SK-N-SH (cell line): ENCODE measurements at places on chromosomes 12 and 14. TPM values are rescaled to one million over a fixed set of nuclear protein-coding genes. Genes with fewer than 3 reads are reported as not detected.
A peak's percentile ranks its signal among the peaks of the same experiment; 100 is the strongest.

GRCh38 chr12:92551853-92552397, 150.9 kb upstream of the PLEKHG7 start:
- H3K4me1 ChIP-seq, result peaks cover 12% of the 10 kb centered on the region; the same call in 1 of the 2 replicates
- no peak for DNase-seq
- H3K4me3 ChIP-seq, result no peak overlapping the region
- H3K27ac ChIP-seq, result no peak overlapping the region
- H3K36me3 ChIP-seq, result no peaks in the 10 kb centered on the region

DNA sequence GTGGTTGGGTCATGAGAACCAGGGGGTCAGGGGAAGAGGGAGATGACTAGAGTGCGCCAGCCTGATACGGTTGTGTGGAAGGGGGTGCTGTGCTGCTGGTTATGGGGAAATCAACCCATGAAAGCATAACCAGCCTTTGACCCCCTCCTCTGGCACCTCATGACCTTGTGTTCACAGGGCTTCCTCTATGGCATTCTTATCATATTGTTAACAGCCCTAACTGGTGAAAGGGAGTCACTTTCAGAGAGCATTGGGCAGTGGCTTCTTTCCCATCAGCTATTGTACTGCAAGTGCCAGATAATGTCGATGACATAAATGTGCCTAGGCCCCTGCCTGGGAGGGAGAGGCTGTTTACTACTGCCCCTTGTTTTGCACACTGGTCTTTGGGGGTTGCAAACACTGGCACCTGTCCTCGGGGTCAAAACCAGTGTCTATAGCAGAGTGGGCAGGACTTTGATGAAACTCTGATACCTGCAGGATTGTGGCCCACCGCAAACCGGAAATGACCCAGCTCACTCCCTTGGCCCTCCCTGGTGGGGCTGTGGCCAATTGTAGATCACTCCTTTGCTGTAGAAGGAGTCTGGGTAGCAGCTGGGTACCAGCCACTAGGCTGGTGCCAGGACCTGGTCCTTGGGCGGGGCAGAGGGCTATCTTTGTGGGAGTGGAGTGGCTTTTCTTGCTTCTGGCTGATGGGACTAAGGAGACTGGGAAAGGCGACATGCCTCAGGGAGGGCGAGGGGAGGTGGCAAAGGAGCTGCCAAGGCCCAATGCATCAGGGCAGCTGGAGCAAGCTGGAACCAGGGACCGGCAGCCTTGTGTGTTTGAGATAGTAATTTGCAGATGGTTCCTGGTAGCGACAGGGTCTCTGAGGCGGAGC, 634 bp upstream of the TMEM63C start:
- H3K36me3 ChIP-seq, result no peaks in the 10 kb centered on the region
- H3K4me1 ChIP-seq, result peaks cover 17% of the 10 kb centered on the region; the same call in 1 of the 2 replicates
- H3K4me3 ChIP-seq, result peak overlapping the region; percentile 59; the same call in 1 of the 2 replicates

DNA sequence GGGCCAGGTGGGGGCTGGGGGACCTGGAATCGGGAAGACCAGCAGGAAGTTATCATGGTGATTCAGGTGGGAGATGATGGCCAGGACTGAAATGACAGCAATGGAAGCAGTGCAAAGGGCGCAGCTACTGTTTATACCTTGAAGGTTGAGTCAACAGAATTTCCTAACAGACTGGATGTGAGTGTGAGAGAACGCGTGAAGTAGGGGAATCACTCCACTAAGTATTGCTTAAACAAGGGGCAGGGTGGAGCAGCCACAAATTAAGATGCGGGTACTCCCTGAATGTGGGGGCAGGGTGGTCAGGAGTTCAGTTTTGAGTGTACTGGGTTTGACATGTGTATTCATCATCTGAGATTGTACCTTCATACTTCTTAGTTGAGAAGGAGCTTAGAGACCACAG, 45.1 kb downstream of the MYF5 start:
- no peaks in the 10 kb centered on the region for H3K4me1 ChIP-seq
- H3K36me3 ChIP-seq, result no peaks in the 10 kb centered on the region
- H3K4me3 ChIP-seq, result no peak overlapping the region
- DNase-seq, result no peak
- no peak overlapping the region for H3K27ac ChIP-seq

DNA sequence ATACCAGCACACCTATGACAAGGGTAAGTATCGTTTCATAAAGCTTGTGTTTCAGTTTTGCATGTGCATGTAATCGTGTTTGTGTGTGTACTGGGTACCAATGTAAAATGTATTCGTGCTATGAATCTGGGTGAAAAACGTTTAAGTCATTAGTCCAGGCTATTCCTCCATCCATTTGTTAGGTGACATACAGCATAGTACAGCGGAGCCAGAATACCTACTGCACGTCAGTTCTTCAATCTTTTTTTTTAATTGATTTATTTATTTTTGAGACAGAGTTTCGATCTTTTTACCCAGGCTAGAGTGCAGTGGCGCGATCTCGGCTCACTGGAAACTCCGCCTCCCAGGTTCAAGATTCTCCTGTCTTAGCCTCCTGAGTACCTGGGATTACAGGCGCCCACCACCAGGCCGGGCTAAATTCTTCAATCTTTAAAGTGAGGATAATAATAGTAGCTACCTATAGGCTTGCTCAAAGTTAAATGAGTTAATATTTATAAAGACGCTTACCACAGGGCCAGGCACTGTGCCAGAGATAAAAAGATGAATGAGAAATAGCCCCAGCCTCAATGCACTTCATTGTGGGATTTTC, 661 bp upstream of the RPS26 start:
- no peak for DNase-seq
- peaks cover 30% of the 10 kb centered on the region for H3K36me3 ChIP-seq
- H3K4me3 ChIP-seq, result peak overlapping the region; percentile 62
- H3K4me1 ChIP-seq, result peaks cover 6% of the 10 kb centered on the region
- H3K27ac ChIP-seq, result peak overlapping the region; percentile 85

- H3K4me1 ChIP-seq, result no peaks in the 10 kb centered on the region; the same call in 1 of the 2 replicates
- H3K4me3 ChIP-seq, result no peak overlapping the region
- H3K36me3 ChIP-seq, result no peaks in the 10 kb centered on the region
- H3K27ac ChIP-seq, result no peak overlapping the region
Measured at GRCh38 chr12:74644681-74645080, 107.0 kb downstream of the ATXN7L3B start.

Gene ACOT6
- not detected in 2 replicates for polyA plus RNA-seq

Gene SOAT2
- 0.13 and 0.18 TPM in 2 replicates for polyA plus RNA-seq

DNA sequence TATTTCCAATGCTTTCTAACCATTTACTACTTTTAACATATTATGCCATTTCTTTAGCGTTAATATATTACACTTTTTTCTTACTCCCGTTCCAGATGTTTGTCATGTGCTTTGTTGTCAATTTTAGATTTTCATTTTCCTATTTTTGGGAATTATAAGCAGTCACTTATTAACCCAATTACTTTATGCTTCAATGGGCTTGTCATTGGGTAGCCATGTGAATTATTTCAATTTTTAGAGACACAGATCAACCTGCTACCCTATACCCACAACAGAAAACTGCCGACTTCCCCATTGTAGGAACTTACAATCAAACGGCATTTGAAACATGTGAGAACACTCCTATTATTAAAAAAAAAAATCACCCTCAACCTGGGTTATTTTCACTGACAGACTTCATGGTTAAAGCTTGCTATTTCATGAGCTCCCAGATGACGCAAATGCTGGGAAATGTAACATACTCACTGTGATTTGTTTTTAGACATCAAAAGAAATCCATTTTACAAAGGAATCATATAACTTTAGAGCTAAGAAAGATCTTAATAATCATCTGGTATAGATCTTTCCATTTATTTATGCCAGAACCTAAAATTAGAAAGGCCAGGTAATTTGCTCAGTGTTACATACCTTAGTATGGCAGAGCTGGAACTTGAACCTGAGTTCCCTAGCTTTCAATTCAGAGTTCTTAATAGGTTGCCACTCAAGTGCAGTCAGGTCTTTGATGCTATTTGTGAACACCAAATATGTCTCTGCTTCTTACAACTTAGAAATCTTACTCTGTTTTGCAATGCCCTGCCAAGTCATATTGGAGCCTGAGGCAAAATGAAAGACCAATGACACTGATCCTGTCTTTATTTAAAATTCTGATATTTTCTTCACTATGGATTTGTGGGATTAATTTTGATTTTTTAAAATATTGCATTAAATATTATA, 340.4 kb downstream of the RAD51B start:
- no peak overlapping the region for H3K27ac ChIP-seq
- H3K4me1 ChIP-seq, result peaks cover 10% of the 10 kb centered on the region; the same call in 1 of the 2 replicates
- no peak for DNase-seq

DNA sequence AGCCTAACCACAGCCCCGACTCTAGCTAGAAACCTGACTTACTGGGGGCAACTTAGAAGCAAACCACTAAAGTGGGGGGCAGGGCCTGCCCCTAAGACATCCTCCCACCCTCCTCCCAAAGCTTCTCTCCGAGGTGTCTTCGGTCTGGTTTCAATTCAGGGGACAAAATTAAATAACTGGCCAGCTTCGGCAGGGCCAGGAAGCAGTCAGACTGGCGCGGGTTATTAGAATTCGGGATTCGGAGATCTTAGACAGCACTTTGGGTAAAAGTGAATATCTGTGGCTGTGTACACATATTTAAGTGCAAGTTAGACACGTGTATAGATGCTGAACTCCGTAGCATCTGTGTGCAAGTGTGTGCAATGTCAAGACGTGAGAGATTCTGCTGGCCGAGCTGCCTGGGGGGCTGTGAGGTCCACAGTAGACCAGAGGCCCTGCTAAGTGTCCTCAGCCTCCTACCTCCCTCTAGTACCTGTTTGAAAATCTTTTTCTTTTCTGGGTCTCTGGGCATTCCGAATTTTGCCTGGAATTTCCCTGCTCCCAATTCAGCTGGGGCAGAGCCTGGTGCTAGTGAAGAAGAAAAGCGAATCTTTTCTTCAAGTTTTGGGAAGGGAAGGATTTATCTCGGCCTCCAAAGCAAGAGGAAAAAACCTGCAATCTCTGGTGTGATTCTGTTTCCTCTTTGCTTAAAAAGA, 4.0 kb upstream of the HOXC10 start:
- H3K27me3 ChIP-seq, result peaks cover 93% of the 10 kb centered on the region
- no peak overlapping the region for H3K4me3 ChIP-seq
- H3K27ac ChIP-seq, result no peak overlapping the region
- H3K4me1 ChIP-seq, result no peaks in the 10 kb centered on the region; the same call in 1 of the 2 replicates

Gene ITGA7
- 17.6 and 19.7 TPM in 2 replicates for polyA plus RNA-seq

DNA sequence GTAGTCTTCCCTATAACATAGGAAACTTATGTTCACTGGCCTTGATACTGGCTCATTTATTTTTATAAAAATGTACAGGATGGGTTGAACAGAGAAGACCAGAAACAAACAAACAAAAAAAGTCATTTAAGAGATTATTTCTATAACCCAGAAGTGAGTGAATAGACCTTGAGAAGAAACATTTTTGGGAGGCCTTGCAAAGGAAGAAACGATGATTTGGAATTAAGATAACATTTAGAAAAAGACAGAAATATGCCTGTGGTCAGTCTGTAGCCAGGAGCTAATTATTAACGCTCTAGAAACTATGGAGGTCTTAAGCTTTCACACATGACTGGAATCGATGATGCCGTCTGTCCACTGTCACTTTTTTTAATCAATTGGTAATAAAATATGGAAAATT, 264.0 kb downstream of the EGLN3 start:
- peaks cover 3% of the 10 kb centered on the region for H3K4me1 ChIP-seq
- DNase-seq, result no peak
- H3K27me3 ChIP-seq, result no peaks in the 10 kb centered on the region
- H3K27ac ChIP-seq, result peak overlapping the region; percentile 91

GRCh38 chr14:89484051-89484844, 67.2 kb upstream of the FOXN3 start:
- H3K4me3 ChIP-seq, result no peak overlapping the region
- H3K4me1 ChIP-seq, result no peaks in the 10 kb centered on the region
- H3K27ac ChIP-seq, result no peak overlapping the region
- DNase-seq, result no peak
- H3K36me3 ChIP-seq, result no peaks in the 10 kb centered on the region

Gene SYT1
- 12.7 and 17.0 TPM in 2 replicates for polyA plus RNA-seq

GRCh38 chr14:94332063-94332583, 9.0 kb upstream of the SERPINA6 start:
- H3K27me3 ChIP-seq, result no peaks in the 10 kb centered on the region
- no peaks in the 10 kb centered on the region for H3K4me1 ChIP-seq
- no peak overlapping the region for H3K4me3 ChIP-seq
- no peaks in the 10 kb centered on the region for H3K36me3 ChIP-seq
- no peak for DNase-seq
- H3K27ac ChIP-seq, result no peak overlapping the region

GRCh38 chr14:64561631-64562030, 11.9 kb downstream of the PPP1R36 start:
- H3K4me3 ChIP-seq, result no peak overlapping the region
- H3K36me3 ChIP-seq, result no peaks in the 10 kb centered on the region
- DNase-seq, result no peak

Gene SSPN
- 5.9 and 11.7 TPM in 2 replicates for polyA plus RNA-seq

Gene AICDA
- not detected in 2 replicates for polyA plus RNA-seq

DNA sequence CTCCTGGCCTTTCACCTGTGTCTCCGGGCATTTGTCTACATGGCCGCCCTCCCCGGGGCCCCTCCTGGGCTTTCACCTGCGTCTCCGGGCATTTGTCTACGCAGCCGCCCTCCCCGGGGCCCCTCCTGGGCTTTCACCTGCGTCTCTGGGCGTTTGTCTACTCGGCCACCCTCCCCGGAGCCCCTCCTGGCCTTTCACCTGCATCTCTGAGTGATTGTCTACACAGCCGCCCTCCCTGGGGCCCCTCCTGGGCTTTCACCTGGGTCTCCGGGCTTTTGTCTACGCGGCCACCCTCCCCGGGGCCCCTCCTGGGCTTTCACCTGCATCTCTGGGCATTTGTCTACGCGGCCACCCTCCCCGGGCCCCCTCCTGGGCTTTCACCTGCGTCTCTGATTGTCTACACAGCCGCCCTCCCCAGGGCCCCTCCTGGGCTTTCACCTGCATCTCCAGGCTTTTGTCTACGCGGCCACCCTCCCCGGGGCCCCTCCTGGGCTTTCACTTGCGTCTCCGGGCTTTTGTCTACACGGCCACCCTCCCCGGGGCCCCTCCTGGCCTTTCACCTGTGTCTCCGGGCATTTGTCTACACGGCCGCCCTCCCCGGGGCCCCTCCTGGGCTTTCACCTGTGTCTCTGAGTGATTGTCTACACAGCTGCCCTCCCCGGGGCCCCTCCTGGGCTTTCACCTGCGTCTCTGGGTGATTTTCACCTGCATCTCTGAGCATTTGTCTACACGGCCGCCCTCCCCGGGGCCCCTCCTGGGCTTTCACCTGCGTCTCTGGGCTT, 68.0 kb upstream of the GALNT9 start:
- no peak overlapping the region for H3K4me3 ChIP-seq
- no peak overlapping the region for H3K27ac ChIP-seq
- no peaks in the 10 kb centered on the region for H3K36me3 ChIP-seq

Gene KCNH3
- 3.2 and 3.7 TPM in 2 replicates for polyA plus RNA-seq

Gene C12orf54
- polyA plus RNA-seq, result not detected in 2 replicates

DNA sequence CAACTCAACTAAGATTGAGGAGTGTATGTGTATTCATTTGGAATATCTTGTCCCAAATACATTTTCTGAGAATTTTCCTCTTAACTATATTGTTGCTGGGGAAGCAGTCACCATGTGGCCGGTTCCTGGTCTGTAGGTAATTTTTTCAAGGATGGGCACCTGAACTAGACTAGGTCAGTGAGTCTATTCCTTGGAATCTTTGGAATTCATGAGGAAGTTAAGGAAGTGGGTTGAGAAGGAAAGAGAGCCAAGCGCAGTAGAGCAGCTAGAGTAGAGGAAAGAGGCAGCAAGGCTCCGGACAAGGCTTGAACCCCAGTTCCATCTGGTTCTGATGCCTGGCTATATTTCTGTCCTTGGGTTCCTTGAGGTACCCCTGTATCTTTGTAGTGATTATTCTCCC, 183.7 kb downstream of the DACT1 start:
- no peak overlapping the region for H3K4me3 ChIP-seq
- H3K4me1 ChIP-seq, result peaks cover 4% of the 10 kb centered on the region; the same call in 1 of the 2 replicates
- H3K27me3 ChIP-seq, result no peaks in the 10 kb centered on the region
- H3K36me3 ChIP-seq, result no peaks in the 10 kb centered on the region

GRCh38 chr14:38646391-38646790, 390.5 kb upstream of the CLEC14A start:
- H3K27ac ChIP-seq, result no peak overlapping the region
- H3K4me3 ChIP-seq, result no peak overlapping the region
- no peaks in the 10 kb centered on the region for H3K27me3 ChIP-seq
- no peak for DNase-seq
- no peaks in the 10 kb centered on the region for H3K36me3 ChIP-seq
- H3K4me1 ChIP-seq, result no peaks in the 10 kb centered on the region
